ENCODE measurements at places on chromosomes 4 and X. TPM values are rescaled to one million over a fixed set of nuclear protein-coding genes. Genes with fewer than 3 reads are reported as not detected.
A peak's percentile ranks its signal among the peaks of the same experiment; 100 is the strongest.

- DNase-seq, result peak; percentile 51
These were observed 181.0 kb upstream of the KCNIP4 start for GRCh38 chr4:22129454-22130029.

DNA sequence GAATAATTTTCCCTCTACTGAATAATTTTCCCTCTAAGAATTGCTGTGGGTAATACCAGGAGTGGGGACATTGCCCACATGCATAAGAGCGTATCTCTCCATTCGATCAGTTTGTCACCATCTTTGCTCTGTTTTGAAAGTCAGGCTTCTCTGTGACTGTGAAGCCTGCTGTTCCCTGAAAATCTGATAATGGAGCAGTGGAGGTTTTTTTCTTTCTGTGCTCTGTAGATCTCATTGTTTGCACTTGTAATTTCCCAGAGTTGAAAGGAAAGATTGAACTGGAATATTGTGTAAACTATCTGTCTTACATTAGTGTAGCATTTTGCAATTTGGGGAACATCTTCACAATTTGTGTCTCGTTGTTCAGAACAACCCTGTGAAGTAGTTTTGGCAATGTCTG is 4.3 kb downstream of the ZXDB start:
- DNase-seq, result no peak

- no peak for DNase-seq
These were observed 42.8 kb downstream of the BCORL1 start for GRCh38 chrX:130025256-130025655.

- DNase-seq, result peak; percentile 49
These were observed 41.5 kb upstream of the FAT1 start for GRCh38 chr4:186765138-186765537.

DNA sequence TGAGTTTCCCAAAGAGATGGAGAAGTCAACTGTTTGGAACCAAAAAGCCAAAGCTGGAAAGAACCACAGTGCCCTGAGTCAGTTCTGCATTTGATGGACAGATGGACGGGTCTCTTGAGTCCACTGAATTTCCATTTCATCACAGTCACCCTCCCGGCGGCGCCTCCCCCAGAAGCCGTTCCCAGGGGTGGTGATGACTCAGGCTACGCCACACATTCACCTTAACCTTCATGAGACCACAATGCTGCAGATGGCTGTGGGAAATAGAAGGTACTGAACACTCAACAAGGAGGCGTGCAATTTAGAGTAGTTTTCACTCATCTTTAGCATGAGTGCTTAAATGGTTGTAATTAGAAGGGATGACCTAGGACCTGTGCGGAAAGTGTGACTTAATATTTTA is 61.3 kb downstream of the STOX2 start:
- peak; percentile 60 for DNase-seq

GRCh38 chr4:21768349-21769310 is 179.9 kb downstream of the KCNIP4 start:
- DNase-seq, result peak; percentile 50

DNA sequence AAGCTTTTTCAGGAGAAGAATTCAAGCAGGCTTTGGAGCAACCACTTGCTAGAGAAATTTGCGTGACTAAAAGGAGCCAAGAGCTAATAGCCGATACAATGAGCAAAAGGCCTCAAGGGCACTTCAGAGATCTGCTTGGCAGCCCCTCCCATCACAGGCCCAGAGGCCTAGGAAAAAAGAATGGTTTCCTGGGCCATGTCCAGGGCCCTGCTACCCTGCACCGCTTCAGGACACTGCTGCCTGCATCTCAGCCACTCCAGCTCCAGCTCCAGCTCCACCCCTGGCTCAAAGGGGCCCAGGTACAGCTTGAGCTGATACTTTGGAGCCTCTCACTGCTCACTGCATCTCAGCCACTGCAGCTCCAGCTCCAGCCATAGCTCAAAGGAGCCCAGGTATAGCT is 98.9 kb downstream of the FAM13A start:
- DNase-seq, result no peak

GRCh38 chr4:175394208-175394607 is 417.9 kb downstream of the GPM6A start:
- DNase-seq, result no peak

DNA sequence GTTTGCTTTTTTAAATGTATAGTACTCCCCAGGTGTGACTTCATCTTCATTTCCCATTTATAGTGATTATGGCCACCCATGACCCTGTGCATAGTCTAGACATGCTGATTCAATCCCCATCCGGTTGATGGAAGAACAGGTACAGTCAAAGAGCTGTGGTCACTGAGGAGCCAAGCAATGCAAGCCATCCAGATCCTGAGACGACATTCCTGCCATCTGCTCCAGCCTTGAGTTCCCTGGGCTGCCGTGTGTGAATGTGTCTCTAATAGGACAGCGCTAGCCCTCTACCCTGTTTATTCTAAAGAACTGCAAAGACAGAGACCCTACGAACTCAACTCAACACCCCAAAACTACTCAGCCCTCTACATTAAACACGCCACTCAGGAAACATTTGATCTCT is 1.7 kb downstream of the KCNIP4 start:
- DNase-seq, result no peak

- no peak for DNase-seq
These were observed 1724.3 kb upstream of the TENM3 start for GRCh38 chr4:180518906-180519305.

- DNase-seq, result no peak
These were observed 16.5 kb upstream of the SHOX start for GRCh38 chrX:614136-614535.

DNA sequence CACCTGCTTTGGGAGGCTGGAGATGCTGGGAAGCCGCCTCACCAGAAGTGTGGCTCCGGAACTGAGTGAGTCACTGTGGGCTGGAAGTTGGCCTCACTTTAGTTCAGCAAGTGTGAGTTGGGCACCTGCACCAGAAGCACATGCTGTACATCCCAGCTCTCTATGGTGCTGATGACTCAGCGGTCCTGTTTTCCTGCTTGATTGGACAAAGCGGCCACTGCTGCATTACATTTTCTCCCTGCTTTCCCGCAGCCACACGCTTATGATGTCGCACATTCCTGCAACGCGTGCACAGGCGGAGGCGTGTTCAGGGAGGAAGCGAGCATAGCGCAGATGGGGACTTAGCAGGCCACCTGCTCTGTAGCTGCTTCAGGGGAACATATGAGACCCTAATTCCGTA is 26.7 kb upstream of the CLDN34 start:
- DNase-seq, result peak; percentile 60

- no peak for DNase-seq
These were observed 26.4 kb upstream of the AFF2 start for GRCh38 chrX:148474030-148474429.

DNA sequence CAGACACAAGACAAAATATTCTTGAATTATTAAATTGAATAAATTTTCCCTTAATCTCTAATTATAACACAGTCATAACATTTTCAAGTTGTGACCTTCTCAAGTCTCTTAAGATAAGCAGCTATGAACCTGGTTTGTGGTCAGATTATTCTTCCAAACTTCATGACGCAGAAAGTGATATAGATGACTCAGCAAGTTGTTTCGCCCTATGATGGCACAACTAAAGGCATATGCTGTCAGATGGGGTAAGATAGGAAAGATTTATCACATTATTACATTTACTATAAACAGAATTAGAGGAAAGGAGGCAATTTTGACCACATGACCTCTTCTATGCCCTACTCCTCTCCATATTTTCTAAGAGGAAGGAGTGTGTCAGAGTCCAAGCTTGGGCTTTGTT is 4.6 kb upstream of the DCAF12L2 start:
- DNase-seq, result no peak

EGF gene
- total RNA-seq, result 0.83 TPM

LRCH2 gene
- 12.8 TPM for total RNA-seq

DGAT2L6 gene
- not detected for total RNA-seq

PDCL2 gene
- total RNA-seq, result not detected

UFSP2 gene
- total RNA-seq, result 50.3 TPM

ERCC6L gene
- not detected for total RNA-seq

TCP11X2 gene
- not detected for total RNA-seq

TMEM144 gene
- total RNA-seq, result 2.3 TPM

CXCL8 gene
- total RNA-seq, result 1.3 TPM

SHOX gene
- total RNA-seq, result not detected

SOWAHB gene
- total RNA-seq, result under 0.01 TPM

Data from fibroblast of lung (primary cell).